ENCODE measurements at places on chromosomes 7 and 10.

GRCh38 chr7:159071260-159071659, 73.4 kb downstream of the VIPR2 start:
- DNase-seq: no peak

GRCh38 chr10:4742217-4742616, 83.8 kb upstream of the AKR1E2 start:
- no peak for DNase-seq

DNA sequence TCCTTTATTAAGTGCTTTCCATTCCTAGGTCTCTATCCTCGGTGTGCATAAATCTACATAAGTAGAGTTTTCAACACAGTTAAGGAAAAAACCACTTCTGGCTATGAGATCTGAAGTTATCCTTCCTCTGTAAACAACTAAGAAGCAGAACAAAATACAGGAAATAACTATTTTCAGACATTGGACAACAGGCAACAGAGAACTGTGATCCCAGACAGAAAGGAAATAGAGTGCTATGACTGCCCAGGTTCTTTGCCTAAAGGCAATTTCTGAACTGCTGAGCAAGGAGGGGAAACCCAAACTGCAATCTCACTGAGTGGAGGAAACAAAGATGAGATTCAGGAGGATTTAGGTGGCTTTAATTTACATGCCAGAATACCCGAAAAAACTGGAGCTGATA, 285.4 kb downstream of the SNX13 start:
- DNase-seq: no peak

DNA sequence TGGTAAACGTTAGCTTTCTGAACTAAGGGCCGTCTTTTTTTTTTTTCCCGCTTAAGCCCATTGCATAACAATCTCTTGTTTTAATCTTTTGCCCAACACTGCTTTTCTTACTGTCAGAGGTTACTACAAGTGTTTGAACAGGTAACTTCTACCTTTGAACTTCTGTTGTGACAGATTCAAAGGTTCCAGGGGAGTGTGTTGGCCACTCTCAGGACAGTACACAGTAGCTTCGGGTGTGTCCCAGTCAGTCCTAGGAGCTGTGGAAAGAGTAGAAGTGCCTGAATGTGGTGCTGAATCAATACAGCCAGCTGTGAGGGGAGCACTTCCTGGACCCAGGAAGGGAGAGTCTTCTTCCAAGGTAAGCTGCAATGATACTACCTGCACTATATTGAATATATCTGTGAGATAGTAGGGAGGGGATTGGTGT, at the start of gene ACSL5:
Gene ACSL5, plus strand, starts transcription at position 205 of the 427 bp plus-strand sequence. CDS start 20,831 bp downstream, outside the sequence.
- DNase-seq: no peak

GRCh38 chr10:93030409-93030808, 30.2 kb upstream of the CYP26C1 start:
- no peak for DNase-seq
